ENCODE measurements at places on chromosomes 5 and 9. TPM values are rescaled to one million over a fixed set of nuclear protein-coding genes. Genes with fewer than 3 reads are reported as not detected.

The NRARP gene
- total RNA-seq, result 5.6 TPM

GRCh38 chr9:34501889-34502425 lies 20.8 kb downstream of the ENHO start:
- DNase-seq, result peak; percentile 68
- no peaks in the 10 kb centered on the region for H3K27me3 ChIP-seq
- no peak overlapping the region for H3K27ac ChIP-seq
- no peaks in the 10 kb centered on the region for H3K36me3 ChIP-seq

- peak overlapping the region; percentile 55 for H3K27ac ChIP-seq
- H3K4me3 ChIP-seq, result no peak overlapping the region
- H3K36me3 ChIP-seq, result no peaks in the 10 kb centered on the region
- H3K4me1 ChIP-seq, result no peaks in the 10 kb centered on the region
- no peak for DNase-seq
Observed at GRCh38 chr5:139137697-139138096, 60.5 kb downstream of the SIL1 start.

The PRUNE2 gene
- 28.5 TPM for total RNA-seq

DNA sequence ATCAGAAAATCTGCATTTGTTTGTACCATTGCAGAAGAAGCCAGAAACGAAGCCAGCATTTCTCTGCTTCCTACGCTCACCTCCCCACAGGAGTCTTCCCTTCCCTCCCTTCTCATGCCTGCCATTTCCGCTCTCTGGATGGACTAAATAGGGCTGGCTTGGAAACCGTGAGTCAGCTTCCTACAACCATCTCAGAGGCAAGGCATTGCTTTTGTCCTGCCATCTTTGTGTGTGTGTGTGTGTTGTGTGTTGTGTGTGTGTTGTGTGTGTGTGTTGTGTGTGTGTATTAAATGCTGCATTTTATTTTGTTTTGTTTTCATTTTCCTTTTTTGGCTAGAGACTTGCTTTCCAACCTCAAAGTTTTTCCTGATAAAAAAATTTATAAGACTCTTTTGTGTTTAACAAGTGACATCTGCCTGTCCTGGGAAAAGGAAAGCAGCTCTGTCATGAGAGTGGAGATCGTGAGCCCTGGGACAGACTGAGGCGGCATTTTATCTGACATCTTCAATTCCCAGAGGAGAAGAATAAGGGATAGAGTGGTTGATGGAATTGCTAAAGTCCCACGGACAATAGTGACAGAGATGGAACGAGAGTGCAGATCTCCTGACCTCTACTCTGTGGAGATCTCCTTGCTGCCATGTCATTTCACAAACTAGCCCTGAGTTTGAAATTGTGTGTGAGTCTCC lies 7.5 kb upstream of the EGFLAM start:
- no peak overlapping the region for H3K4me3 ChIP-seq
- H3K4me1 ChIP-seq, result no peaks in the 10 kb centered on the region
- no peaks in the 10 kb centered on the region for H3K27me3 ChIP-seq
- no peak for DNase-seq

DNA sequence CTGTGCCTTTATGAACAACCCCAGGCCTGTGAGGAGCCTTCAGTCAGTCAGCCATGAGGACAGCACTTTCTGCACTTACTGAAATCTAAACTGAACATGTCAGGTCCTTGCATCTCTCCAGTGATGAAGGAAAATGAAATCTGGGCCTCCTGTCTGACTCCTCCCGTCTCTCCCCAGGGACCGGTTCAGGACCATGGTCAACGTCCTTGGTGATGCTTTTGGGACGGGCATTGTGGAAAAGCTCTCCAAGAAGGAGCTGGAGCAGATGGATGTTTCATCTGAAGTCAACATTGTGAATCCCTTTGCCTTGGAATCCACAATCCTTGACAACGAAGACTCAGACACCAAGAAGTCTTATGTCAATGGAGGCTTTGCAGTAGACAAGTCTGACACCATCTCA lies 77.0 kb upstream of the PLPP6 start:
- DNase-seq, result no peak
- no peak overlapping the region for H3K27ac ChIP-seq
- peaks cover 6% of the 10 kb centered on the region for H3K4me1 ChIP-seq
- no peak overlapping the region for H3K4me3 ChIP-seq
- no peaks in the 10 kb centered on the region for H3K36me3 ChIP-seq

- H3K27me3 ChIP-seq, result no peaks in the 10 kb centered on the region
- no peaks in the 10 kb centered on the region for H3K4me1 ChIP-seq
- H3K27ac ChIP-seq, result no peak overlapping the region
- H3K4me3 ChIP-seq, result no peak overlapping the region
- DNase-seq, result no peak
Observed at GRCh38 chr5:78404682-78405293, 44.4 kb downstream of the SCAMP1 start.
